ENCODE measurements at places on chromosomes 12 and 14.

- DNase-seq = no peak
Observed at GRCh38 chr12:112179916-112180315, 54.6 kb downstream of the TRAFD1 start.

GRCh38 chr12:2246358-2246757 is 193.6 kb downstream of the CACNA1C start:
- DNase-seq = no peak

- no peak for DNase-seq
Observed at GRCh38 chr12:9794484-9795093, 32.7 kb upstream of the KLRF1 start.

DNA sequence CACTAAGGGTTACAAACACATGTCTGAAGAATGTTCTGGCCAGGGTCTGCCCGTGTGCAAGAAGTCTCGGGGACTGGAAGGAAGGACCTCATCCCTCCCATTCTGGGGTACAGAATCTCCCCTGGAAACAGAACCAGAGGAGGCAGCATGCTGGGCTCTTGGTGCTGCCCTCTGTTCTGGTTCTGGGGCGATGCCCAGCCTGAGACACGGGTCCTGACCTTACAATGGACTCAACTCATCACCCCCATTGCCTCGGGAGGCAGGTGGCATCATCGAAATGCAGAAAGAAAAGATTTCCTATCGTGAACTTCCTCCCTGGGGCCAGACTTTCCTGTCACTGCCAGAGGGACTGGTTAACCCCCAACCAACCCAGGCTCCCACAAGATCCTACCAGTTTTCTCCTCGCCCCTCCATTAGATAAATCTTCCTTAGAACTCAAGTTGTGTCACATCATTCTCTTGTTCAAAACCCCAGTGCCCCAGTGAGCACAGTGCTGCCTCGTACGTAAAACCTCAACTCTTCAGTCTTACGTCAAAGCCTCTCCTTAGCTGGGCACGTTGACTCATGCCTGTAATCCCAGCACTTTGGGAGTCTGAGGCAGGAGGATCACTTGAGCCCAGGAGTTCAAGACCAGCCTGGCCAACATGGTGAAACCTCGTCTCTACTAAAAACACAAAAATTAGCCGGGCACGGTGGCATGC is 52.1 kb downstream of the PSMA6 start:
- no peak for DNase-seq

DNA sequence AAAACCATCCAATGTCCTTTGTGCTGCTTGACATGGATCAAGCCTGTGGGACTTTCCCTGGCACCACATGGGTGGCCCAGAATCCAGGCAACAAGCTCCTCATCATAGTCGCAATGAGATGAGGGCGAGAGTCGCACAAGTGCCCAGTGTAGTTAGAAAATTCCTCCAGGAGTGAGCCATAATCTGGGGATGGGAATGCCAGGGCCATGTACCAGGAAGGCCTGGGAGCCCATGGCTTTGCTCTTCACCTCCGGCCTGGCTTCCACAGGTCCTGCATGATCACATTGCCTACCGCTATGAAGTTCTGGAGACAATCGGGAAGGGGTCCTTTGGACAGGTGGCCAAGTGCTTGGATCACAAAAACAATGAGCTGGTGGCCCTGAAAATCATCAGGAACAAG is 33.9 kb downstream of the DYRK4 start:
- no peak for DNase-seq

- DNase-seq = no peak
Observed at GRCh38 chr14:89634037-89634436, 217.0 kb upstream of the FOXN3 start.

- no peak for DNase-seq
Observed at GRCh38 chr14:79375356-79375755, 835.9 kb downstream of the DIO2 start.

Data from AG20443 (cell line).